Muscle of back (tissue), 13 donors: ENCODE measurements at places on chromosomes 3 and 15. TPM values are rescaled to one million over a fixed set of nuclear protein-coding genes. Genes with fewer than 3 reads are reported as not detected.

The TP63 gene
- 19.0 TPM for polyA plus RNA-seq

The SLC2A2 gene
- not detected for polyA plus RNA-seq

The CPB1 gene
- 2.3 TPM for polyA plus RNA-seq

The SLC22A14 gene
- polyA plus RNA-seq, result 0.16 TPM

The COL8A1 gene
- 0.87 TPM for polyA plus RNA-seq

The BCL2A1 gene
- 1.3 TPM for polyA plus RNA-seq

The SNTN gene
- polyA plus RNA-seq, result not detected

The P2RY14 gene
- 1.3 TPM for polyA plus RNA-seq

The PCOLCE2 gene
- polyA plus RNA-seq, result 1.2 TPM

The TRAT1 gene
- polyA plus RNA-seq, result not detected

The ZNF35 gene
- 7.0 TPM for polyA plus RNA-seq

The UBL7 gene
- 27.4 TPM for polyA plus RNA-seq

The LTK gene
- polyA plus RNA-seq, result 14.2 TPM
